H4 (cell line): ENCODE measurements at places on chromosomes 5 and 9.

- DNase-seq: no peak
Measured at GRCh38 chr9:4866239-4866969, 73.7 kb downstream of the RCL1 start.

- DNase-seq: no peak
Measured at GRCh38 chr9:117412841-117413240, 2.0 kb downstream of the ASTN2 start.

GRCh38 chr5:35908814-35909213 lies 29.6 kb downstream of the CAPSL start:
- DNase-seq: no peak

DNA sequence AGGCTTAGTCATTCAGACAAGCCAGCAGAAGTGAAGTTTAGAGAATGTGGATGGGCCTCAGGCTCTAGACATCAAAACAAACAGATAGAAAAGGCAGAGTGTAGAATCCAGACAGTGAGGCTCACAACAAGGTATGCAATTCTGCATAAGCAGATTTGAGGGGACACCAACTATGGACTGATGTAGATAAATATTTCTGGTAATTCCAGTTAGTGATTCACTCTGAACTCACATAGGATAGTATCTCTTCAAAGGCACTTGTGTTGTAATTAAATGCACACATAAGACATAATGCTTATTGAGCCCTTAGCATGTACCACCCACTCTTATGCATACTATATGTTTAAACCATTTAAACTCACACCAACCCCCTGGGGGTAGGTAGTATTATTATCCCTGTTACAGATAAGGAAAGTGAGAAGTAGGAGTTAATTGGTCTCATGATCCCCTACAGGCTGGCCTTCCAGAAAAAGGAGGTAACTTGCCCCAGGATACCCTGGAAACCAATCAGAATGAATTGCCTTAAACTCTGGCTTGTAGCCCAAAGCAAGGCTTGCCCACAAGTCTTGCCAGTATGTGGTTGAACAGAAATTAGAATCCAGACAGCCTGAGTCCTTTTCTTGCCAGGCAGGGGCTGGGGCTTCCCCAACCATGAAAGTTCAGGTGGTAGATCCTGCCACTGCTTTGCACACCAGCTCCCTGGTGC lies 39.5 kb upstream of the HSPB3 start:
- peak; percentile 23 for DNase-seq

- DNase-seq: no peak
Measured at GRCh38 chr9:19122490-19123042, 4.7 kb downstream of the PLIN2 start.

- no peak for DNase-seq
Measured at GRCh38 chr5:135491552-135492318, 39.6 kb upstream of the TIFAB start.

DNA sequence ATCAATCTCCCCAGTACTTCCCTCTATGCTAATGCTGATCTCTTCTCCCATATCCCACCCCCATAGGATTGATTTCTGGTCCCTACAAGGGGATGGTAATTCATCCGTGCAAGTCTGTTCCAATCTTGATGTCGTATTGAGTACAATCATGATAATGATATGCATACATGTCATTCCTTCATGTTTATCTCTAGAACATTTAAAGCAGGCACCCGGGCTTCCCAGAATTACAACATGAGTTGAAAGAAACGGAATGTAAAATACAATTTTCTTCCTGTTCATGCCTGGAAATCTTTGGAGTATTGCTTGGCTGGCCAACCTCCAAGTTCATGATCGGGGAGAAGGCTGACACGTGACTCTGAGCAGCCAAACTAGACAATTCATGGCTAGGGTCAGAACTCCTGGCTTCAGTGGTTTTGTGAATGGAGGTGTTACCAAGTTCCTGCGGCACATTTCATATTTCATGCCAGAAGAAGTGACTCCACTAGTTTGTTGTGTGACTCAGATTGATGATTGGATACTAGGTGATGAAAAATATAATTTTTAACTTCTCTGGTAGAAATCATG lies 66.6 kb downstream of the C9orf152 start:
- DNase-seq: no peak

DNA sequence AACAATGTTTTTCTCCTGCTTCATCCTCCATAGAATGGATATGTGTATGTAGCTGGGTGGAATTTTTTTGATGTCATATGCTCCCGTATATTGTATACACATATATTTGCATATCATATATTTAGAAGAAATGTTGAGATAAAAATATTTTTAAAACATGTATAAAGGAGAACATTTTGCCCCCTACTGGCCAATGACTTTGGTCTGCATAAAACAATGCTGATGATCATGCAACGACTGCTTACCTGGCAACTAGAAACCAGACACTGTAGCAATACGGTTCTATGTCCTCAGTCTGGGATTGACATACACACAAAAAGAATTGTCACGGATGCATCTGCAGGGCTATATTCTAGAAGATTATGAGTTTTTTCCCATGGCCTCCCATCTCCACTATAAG lies 503.6 kb downstream of the ELAVL2 start:
- DNase-seq: no peak

- peak; percentile 94 for DNase-seq
Measured at GRCh38 chr9:116288658-116289057, 135.1 kb downstream of the PAPPA start.

GRCh38 chr9:93040409-93040808 lies 18.1 kb upstream of the SUSD3 start:
- no peak for DNase-seq

DNA sequence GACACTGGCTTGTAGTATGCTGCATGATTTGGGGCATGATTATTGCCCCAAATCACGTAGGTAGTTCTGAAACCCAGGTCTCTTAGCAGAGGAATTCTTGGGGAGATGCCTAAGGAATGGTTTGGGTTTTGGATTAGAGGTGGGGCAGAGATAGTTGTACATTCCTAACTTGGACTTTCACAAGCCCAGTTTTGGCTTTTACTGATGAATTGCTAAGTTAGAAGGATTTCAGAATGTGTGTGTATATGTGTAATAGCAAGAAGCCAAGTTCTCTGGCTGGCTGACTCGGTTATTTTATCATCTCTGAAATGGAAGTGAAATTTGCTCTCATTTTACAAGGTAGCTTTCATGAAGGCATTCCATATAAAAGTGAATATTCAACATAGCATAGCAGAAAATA lies 23.8 kb upstream of the ZNF131 start:
- no peak for DNase-seq

DNA sequence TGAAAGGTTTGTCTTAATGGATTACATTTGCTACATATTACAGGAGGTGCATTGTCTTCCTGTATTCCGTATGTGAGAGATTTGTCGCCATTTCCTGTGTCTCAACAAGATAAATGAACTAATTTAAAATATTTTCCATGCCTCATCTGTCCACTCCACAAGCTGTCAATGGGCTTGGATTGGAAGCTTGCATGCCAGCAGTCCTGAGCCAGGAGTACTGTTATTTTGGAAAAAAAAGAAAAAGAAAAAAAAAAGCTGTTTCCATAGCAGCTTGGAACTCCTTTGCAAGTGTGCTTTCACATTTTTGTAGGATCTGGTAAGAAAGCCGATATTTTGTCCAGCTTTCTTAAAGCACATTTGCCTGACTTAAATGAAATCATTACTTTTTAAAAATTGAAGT lies 330.8 kb downstream of the KDM4C start:
- no peak for DNase-seq

DNA sequence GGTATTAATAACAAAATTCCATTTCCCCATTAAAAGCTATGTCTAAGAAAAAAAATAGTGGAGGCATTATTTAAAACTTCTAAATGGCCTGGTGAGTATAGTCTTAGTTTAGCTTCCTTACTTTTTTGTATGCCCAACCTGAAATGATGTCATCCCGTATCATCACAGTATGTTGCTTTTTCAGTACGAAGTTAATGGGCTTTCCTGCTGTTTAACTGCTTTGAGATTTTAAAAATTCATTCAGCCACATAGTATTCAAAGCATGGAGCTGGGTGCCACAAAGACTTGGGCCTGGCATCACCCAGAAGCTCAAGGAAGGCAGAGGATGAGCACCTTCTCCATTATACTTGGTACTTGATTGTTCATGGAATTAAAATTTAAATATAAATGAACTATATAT lies 7.4 kb downstream of the F2RL2 start:
- DNase-seq: no peak

GRCh38 chr9:68651280-68651893 lies 53.7 kb upstream of the PIP5K1B start:
- no peak for DNase-seq

DNA sequence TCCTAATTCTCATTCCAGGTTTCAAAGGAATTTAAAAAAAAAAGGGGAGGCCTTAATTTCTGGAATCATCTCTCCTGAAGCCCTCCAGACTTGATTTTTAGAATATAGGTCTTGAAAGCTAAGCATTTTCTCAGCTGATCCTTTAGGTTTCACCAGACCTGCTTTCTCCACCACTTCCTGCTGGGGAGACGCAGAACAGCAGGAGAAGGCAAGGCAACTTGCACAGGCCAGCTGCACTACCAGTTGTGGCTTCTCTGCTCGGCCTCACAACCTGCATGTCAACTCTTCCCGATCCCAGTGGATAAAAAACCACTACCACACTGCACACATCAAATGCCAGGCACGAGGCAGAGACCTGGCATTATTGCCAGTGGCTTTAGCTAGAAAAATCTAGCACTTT lies 119.8 kb downstream of the SIL1 start:
- DNase-seq: no peak

DNA sequence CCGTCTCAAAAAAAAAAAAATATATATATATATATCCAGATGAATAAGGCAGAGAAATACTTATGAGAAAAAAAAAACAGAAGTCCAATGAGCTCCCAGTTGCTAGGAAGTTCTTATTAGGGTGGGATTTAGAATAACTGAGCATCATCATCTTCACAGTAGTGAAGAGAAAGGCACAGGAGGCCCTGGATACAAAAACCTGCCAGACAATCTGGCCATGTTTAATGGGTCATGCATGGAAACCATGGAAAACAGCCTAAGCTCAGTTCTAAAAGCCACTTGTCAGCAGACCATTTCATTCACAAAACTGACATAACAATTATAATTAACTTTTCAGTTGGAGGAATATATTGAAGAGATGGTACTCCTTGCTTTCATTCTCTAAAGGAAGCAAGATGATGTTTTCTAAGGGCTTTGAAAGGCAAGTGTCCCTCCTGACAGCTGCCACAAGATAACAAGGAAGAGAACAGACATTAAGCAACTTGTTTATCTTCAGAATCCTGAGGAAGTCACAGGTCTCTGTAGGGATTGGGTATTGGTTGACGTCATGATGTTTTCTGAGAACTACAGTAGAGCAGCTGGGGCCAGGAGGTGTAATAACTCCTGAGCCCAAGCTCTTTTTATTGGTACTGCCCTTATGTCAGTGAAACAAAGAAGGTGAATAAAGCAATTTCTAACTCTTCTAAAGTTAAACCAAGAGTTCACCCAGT lies 463.1 kb downstream of the DMAC1 start:
- no peak for DNase-seq

DNA sequence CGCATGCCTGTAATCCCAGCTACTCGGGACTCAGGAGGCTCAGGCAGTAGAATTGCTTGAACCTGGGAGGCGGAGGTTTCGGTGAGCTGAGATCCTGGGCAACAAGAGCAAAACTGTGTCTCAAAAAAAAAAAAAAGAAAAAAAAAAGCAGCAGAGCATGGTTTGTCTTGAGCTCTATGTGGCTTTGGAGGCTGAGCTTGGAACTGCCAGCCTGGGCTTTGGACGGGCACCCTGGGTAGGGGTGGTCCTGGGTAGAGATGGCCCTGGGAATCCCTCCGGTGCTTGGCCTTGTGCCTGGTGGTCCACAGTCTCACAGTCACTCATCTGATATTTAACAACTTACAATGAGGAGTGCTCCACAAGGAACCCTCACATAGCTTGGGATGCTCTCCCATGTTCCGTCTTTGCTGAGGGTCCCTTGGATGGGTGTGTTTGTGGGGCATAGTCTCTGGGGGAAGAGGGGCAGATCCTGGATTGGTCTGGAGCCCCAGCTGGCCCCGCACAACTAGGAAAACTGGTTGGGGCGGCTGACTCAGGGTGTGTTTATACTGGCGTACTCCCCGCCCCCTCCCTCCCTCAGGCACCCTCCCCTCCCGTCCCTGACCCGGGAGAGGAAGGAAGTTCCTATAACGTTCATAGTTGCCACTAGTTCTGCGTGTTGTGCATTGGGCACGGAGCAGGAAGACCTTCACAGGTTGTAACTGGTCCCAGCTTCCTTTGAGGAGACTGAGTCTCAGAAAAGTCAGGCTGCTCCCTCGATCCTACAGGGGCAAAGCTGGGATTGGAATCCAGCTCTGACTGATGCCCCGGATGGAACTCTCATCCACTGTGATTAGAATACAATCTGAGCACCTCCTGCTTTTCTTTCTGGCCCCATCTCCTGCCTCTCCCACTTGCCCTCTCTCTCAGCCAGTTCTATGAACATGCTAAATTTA lies 11.2 kb downstream of the IER5L start:
- peak; percentile 80 for DNase-seq

- no peak for DNase-seq
Measured at GRCh38 chr9:93028448-93029006, 30.0 kb upstream of the SUSD3 start.

DNA sequence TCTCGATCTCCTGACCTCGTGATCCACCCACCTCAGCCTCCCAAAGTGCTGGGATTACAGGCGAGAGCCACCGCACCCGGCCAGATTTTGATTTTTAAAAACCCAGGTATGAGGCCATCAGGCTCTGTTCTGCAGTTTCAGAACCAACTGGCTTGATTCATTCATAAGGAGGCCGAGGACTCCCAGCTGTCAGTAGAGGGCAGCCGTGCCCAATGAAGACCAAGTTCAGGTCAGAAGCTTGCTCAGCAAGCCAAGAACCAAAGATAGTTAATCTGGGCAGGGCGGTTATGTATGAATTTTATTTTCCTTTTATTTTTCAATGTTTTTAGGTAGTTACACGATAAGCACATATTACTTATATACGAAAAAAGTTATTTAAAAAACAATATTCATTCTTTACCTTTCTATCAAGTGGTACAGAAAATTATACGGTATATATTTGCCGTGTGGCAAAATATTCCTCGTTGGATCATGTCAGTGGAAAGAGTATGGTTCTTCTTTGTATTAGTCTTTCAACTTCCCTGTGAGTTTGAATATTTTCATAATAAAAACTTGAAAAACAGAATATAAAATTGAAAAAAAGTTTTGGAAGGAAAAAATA lies 18.0 kb downstream of the MGAT1 start:
- DNase-seq: peak; percentile 73

- no peak for DNase-seq
Measured at GRCh38 chr9:80320480-80320879, 748.7 kb downstream of the TLE4 start.

DNA sequence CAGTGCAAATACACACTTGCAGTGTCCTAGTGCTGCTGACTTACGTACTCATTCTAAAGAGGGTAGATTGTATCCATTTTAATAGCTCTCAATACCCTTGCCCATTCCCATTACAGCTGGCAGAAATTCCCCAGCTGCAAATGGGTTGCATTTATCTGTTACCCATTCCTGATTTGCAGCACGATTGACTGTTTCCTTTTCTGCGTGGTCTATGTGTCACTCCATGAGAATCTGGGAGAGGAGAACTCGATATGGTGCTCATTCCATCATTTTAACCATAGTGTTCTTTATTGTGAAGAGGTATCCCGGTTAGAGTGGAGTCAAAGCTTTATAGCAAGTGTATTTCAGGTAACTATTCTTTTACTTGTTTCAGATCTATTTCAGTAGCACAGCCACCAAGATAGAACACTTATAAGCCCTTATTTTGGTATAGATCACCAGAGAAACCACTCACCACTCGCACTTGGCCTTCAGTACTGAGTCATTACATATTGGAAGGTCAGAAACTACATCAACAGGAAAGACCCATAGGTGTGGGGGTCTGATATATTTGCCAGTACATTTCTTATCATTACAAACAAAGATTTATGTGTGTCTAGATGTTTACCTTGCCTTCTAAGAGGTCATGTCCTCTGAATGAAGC lies 139.5 kb downstream of the MUSK start:
- no peak for DNase-seq
